CD8-positive, alpha-beta T cell (primary cell): ENCODE measurements at places on chromosomes 3 and 15.

- no peak for DNase-seq
These were observed 24.3 kb upstream of the MASP1 start for GRCh38 chr3:187315872-187316271.

- no peak for DNase-seq
These were observed 5.7 kb upstream of the THBS1 start for GRCh38 chr15:39575180-39575579.

DNA sequence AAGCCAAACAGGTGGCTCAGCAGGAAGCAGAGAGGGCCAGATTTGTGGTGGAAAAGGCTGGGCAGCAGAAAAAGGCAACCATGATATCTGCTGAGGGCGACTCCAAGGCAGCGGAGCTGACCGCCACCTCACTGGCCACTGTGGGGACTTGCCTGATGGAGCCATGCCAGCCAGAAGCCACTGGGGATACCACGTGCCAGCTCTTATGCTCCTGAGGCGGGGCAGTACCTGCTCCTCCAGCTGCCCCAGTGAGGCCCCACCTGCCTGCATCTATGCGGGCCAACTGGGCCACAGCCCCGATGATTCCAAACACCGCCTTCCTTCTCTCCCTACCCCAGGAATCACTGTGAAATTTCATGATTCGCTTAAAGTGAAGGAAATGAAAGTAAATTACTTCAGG, 22.9 kb upstream of the ARIH1 start:
- no peak for DNase-seq

GRCh38 chr15:68812069-68812468, 8.6 kb downstream of the ANP32A start:
- DNase-seq: no peak

DNA sequence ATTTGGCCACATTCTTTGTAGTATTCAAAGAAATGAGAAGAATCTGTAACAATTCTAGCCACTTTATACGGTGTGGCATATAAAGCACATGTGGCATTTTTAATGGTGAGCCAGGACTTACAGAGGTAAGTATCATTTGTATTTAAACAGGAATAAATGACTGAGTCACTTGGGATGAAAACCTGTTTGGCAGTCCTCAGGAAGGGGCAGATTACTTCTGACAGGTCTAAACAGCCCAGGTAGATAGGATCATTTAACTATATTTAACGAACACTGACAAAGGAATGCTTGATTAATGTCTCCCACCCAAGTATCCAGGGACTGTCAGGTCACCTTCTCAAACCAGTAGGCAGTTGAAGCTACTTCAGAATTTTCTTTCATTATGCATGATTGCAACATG, 241.5 kb upstream of the SATB1 start:
- no peak for DNase-seq

GRCh38 chr15:25408929-25409328, 29.9 kb downstream of the UBE3A start:
- DNase-seq: no peak

GRCh38 chr15:41985236-41986160, 13.1 kb upstream of the EHD4 start:
- no peak for DNase-seq

- no peak for DNase-seq
These were observed 142.9 kb downstream of the NEO1 start for GRCh38 chr15:73195166-73195565.

DNA sequence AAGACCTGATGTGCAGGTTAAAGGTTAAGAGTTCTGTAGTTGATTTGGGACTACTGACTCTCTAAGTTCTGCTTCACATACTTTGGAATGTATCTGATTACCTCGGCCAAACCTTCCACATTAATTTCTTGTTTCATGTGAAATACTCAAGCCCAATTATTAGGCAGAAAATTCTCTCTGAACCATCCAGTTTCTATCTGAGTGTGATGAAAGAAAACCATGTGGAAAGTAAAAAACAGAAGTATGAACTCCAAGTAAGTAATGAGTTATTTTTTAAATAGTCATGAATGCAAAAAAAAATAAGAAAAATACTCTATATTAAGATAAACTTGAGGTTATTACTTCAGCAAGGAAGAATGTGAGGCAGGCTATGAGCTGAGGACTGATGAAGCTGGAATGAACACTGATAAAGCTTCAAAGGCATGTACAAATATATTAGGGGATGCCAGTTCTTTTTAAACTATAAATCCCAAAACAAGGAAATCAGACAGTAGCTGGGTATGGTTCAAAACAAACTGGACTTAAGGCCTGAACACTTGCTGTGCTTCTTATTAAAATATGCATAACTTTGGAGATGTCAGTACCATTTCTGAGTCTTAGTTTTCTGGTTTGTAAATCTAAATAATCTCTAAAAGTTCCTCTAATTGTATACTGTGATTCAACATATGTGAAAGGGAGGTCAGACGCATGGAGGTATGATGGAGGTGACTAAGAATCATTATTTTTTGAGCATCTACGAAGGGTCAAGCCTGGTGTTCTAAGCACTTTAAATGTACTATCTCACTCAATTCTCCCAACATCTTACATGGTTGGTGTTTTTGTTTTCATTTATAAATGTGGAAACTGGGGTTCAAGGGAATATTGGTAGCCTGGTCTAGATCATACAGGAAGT, 59.6 kb downstream of the COL6A6 start:
- DNase-seq: no peak

DNA sequence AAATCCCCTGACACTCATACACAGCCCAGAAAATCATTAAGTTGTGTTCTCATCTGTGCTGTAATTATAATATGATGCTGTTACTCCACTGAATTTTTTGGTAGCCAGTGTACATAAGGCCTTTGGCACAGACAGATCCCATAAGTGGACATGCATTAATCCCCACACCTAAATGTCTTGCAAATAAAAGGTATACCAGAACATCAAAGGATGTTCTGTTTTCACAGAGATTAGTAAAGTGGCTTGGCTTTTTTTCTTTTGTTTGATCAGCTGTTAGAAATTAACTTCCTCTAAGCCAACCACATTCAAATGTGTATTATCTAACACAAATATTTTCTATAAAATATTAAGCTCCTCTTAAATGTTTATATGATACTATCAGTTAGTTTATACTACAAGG, 2.7 kb downstream of the SST start:
- DNase-seq: no peak

DNA sequence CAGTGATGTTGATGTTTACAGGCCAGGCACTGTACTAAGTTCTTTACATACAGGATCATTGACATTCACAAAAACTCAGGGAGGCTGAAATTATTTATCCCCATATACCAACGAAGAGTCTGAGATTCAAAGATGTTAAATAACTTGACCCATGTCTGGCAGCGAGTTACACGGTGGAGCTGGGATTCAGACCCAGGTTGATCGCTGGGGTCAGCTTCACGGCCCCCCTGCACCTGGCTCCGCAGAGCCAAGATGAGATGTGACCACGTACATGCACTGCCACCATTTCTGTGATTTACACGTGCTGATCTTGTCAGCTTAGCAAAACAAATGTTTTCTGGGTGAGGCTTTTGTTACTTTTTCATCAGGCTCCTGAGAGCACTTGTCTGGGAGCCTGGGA, 109.8 kb downstream of the EEFSEC start:
- DNase-seq: no peak

DNA sequence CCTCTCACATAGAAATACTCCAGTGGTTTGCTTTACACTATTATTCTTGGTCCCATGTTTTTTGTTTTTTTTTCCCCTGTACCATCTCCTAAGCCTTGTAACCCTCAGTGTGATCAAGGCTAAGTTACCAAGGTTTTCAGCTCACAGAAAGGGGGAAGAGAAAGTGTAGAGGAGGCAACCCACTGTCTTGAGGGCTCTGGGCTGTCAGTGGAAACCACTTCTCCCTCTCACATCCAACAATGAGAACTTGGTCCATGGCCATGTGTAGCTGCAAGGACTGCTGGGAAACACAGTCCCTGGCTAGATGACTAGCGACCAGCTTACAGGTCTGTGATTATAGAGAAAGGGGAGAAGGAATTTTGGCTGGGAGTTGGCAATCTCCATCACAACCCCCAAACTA, 30.3 kb downstream of the GPD1L start:
- DNase-seq: no peak

DNA sequence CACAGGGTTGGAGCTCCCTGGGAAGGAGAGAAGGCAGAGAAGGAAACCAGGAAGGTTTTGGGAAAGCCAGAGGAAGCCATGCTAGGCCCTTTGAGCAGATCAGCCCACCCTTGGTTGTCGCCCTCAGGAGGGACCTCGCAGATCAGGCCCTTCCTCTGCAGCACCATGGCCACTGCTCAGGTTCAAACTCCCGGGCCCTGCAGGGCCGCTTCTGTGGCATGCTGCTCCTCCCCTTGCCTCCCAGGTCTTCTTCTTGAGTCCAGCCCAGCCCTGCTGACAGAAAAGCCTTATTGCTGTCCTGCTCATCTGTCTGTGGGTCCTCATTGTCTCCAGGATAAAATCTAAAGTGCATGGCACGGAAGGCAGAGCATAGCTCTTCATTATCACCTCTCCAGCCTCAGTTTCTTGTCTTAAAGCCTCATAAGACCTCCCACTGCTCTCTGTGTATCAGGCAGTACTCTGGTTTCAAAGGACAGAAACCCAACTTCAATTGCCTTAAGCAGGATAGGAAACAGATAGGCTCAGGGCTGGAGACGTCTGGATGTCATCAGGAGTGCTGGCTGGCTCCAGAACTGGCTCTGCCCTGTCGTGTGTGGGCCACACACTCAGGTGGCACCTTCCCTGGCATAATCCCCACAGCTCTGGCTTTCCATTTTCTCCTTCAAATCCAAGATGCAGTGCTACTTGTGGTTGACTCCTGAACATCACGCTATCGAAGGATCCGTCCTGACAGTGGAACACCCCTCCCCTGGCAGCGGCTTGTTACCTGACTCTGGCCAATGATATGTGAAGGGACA, 118.5 kb downstream of the EEFSEC start:
- DNase-seq: no peak

GRCh38 chr3:133655731-133656515, 5.8 kb downstream of the TOPBP1 start:
- DNase-seq: no peak

DNA sequence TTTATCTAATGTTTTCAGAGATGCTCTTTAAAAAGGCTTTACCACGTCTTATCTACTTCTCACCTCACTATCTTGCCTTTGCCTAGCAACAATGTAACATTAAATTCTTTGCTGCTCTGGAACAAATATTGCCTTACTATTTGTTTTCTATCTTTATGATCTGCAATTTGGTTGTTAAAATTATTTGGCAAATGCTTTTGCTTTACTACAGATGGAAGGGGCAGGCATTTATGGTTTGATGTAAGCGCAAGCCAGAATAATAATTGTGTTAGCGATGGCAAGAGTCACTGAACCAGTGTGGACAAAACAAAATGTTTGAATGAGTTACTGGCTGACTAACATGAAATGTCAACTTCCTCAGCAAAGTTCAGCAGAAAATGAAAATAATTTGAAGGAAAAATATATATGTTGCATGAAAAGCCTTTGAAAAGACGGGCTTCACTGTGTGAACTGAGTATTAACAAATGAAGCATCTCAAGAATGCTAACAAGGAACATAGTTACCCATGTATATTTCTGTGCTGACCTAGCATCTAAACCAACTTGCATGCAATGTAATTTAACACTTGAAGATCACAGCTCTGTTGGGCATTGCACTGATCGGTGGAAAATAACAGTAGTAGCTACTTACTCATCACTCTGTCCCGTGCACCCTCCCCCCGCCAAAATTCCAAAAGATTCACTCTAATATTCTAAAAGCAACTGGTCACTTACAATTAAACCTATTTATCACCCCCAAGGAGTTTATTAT, 454.0 kb upstream of the ARHGEF26 start:
- no peak for DNase-seq

DNA sequence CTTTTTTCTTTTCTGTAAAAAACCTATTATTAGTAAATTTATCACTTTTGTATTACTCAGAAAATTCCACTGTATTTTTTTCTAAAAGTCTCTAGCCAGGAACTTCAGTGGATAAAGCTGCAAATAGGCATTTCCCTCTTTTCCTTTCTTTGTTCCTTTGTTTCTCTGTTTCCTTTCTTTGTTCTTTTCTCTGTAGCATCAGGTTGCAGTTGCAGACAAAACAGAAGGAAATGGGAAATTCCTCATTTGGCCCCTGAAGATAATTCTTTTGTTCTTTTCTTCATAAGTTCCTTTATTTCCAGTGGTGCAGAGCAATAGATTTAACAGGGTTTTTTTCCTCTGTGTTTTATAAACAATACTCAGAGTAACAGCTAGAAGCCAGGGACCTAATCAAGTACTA, 416.5 kb downstream of the TBL1XR1 start:
- no peak for DNase-seq

GRCh38 chr15:98599909-98600691, 48.2 kb upstream of the IGF1R start:
- peak; percentile 12 for DNase-seq

DNA sequence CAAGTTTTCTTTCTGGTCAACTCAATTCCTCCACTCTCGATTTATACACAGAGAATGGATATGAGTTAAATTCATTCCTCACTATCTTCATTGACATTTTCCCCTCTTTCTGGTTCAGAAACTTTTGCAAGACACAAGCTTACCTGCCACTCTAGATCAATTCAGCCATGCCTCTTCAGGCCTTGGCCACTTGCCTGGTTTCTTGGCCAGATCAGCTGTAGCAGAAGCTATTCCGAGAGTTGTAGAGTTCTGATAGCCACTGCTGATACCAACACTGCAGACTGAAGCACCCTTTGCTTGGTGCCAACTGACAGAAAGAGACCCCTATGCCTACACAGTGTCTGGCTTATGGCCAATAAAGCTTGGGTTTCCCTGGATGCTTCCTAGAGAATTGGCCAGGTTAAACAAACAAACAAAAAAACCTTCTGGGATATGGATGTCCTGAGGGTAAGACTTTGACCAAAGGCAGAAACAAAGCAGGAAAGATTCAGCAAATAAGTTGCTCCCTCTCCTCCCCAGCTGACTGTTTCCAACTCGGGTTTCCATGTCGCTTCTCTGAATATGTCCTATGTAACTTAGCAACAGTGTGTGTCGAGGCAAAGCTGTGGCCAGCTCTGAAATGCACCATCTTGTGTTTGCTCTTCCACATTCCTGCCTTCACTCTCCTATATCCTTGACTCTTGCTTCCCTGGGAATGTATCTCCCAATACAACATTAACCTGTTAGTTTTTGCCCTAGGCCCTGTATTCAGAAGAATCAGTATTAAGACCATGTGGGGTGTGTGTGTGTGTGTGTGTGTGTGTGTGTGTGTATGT, 521.6 kb downstream of the EPHA3 start:
- DNase-seq: no peak

- DNase-seq: no peak
These were observed 346.6 kb upstream of the DCBLD2 start for GRCh38 chr3:99248130-99248529.

GRCh38 chr3:38524141-38524739, 28.1 kb downstream of the EXOG start:
- DNase-seq: no peak

- no peak for DNase-seq
These were observed 63.4 kb upstream of the LINGO1 start for GRCh38 chr15:77695961-77696582.

- DNase-seq: no peak
These were observed 105.4 kb upstream of the SPRED1 start for GRCh38 chr15:38147246-38147645.

DNA sequence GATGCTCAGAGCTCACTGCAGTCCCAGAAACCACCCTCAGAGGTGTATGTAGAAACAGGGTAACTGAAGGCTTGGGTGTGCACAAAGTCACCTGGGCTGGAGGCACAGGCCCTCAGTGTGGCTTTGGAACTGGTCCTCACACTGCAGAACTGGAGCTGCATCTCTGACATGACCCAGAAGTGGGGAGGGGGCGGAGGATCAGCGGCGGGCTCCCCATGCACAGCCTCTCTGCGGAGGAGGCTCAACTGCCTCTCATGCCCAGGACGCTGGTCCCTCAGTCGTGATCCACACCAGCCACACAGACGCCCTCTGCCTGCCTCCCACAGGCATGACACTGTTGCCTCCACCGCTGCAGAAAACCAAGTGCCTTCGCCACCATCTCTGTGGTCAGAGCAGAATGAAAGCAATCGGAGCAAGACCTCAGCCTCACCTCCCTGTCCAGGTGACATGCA, 73.7 kb downstream of the TM2D3 start:
- no peak for DNase-seq
